Osteocyte (in vitro differentiated cells): ENCODE measurements at places on chromosomes 1 and 21.

- no peak for DNase-seq
These were observed 10.3 kb upstream of the FAM20B start for GRCh38 chr1:179015396-179015795.

GRCh38 chr1:178487070-178487615 is 9.6 kb downstream of the CLEC20A start:
- no peak for DNase-seq

GRCh38 chr1:11885916-11886315 is 27.2 kb upstream of the NPPB start:
- no peak for DNase-seq

GRCh38 chr1:101460739-101461138 is 223.9 kb downstream of the S1PR1 start:
- no peak for DNase-seq

DNA sequence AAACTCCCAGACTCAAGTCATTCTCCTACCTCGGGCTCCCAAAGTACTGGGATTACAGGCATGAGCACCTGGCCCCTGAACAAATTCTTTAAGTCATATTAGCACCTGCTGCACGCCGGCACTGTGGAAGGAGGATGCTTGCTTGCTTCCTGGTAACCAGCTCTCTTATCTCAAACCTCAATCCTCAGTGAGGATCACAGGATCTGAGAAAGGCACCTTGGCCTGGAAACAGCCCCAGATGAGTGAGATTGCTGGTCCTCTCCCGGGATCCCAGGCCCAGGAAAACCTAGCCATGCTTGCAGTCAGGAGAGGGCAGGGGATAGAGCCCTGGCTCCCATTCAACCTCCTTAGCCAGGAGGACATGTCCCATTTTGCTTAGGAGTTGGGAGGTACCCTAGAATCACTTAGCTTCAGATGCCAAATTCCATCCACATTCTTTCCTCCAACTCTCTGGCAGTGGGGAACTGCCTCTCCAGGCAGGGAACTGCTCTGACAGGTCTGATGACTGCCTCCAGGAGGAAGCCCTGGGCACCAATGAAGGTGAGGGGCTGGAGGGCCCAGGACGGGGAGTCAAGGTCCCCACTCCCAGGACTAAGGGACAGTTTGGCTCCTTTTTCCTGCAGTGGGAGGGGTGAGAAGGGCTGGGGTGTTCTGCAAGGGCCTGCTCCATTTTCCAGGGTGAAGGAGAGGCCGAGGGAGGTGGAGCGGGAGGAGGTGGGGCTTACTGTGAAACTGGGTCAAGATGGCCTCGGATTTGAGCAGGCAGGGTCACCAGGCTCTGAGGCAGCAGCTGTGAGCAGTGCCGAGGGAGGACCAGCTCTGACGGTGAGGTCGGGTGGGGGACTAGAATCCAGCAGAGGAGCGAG is 9.5 kb downstream of the GPR37L1 start:
- DNase-seq: no peak

- peak; percentile 83 for DNase-seq
These were observed 20.7 kb upstream of the PRSS38 start for GRCh38 chr1:227794817-227795192.

- no peak for DNase-seq
These were observed 10.6 kb downstream of the USP25 start for GRCh38 chr21:15740383-15740782.

DNA sequence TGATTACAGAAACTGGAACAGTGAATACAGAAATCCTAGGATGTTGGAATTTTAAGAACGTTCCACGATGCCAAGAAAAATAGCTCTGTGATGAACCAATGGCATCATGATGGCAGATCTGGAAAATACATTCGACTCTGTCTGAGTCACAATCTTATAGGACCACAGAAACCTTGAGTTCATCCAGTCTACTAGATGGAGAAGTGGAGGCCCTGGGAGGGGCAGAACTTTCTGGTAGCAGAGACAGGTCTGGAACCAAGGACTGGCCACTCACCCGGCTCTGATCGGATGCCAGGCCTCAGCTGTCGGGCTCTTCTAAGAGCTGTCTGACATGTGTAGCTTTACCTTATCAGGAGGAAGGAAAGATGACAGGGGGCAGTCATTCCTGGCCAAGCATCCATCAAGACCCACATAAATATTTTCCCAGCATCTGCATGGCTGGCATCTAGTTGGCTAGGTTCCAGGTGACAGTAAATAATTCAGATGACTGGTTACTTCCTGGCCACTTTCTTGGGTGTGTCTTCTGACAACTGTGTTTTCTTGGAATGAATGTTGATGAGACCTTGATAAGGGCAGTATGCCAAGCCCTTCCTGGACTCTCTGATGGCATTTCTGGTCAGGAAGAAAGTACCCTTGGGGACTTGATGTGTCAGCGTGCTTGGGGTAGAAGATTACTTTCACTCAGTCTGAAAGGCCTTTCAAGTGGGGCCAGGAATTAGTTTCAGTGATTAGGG is 72.6 kb upstream of the TRABD2B start:
- no peak for DNase-seq

GRCh38 chr1:216913976-216914375 is 190.7 kb upstream of the ESRRG start:
- DNase-seq: no peak

GRCh38 chr21:29342363-29342957 is 43.7 kb downstream of the BACH1 start:
- DNase-seq: no peak

GRCh38 chr1:185068341-185068740 is 23.0 kb downstream of the RNF2 start:
- DNase-seq: no peak

DNA sequence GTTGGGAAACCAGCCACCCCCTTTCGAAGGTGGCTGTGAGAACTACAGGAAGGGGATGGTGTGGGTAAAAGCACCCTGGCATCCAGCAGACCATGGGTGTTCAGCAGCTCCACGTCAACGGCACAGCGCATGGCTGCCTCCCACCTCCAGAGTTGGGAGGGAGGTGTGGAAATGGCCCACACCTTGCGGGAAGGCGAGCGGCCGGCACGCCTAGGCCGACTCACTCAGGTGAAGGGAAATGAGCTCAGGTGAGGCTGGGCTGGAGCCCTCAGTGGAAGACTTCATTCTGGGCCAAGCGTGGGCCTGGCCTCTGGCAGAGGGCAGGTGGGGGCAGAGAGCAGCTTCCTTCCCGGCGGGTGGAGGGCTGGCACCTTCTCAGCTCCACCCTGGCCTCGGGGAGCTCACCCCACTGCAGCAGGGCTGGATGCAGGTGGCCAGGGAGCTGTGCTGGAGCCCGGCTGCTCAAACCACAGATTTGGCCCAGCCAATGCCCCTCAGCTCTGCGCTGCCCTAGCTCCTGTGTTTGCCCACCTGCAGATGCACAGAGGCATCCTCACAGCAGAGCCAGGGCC is 24.8 kb upstream of the ALDH4A1 start:
- DNase-seq: no peak

DNA sequence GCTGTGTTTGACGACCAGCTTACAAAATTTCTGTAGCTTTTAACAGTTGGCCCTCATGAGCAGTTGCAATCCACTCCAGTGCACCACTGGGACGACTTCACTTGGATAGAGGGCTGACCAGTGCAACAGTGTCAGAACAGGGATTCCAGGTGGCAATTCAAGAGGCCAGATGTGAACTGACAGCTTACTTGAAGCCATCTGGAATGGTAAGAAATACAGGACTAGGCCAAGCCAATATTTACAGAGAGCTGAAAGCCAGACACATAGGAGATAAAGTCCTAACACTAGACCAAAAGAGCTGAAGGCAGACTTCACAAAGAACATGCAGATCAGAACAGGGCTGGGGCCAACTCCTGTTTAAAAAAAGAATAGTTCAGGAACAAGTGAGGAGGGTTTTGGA is 93.5 kb upstream of the NFIA start:
- no peak for DNase-seq

DNA sequence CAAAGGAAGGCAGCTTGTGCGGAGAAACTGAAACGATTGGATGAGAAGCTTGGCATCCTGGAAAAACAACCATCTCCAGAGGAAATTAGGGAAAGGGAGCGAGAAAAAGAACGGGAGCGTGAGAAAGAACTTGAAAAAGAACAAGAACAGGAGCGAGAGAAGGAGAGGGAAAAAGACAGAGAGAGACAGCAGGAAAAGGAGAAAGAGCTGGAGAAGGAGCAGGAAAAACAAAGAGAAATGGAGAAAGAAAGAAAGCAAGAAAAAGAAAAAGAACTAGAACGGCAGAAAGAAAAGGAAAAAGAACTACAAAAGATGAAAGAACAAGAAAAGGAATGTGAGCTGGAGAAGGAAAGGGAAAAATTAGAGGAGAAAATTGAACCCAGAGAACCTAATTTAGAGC is 47.2 kb downstream of the PRRC2C start:
- no peak for DNase-seq

GRCh38 chr1:42926879-42927242 is 31.8 kb downstream of the SLC2A1 start:
- DNase-seq: no peak

GRCh38 chr1:204997591-204998355 is 45.2 kb upstream of the CNTN2 start:
- no peak for DNase-seq

- no peak for DNase-seq
These were observed 94.1 kb downstream of the ERG start for GRCh38 chr21:38404177-38404576.

DNA sequence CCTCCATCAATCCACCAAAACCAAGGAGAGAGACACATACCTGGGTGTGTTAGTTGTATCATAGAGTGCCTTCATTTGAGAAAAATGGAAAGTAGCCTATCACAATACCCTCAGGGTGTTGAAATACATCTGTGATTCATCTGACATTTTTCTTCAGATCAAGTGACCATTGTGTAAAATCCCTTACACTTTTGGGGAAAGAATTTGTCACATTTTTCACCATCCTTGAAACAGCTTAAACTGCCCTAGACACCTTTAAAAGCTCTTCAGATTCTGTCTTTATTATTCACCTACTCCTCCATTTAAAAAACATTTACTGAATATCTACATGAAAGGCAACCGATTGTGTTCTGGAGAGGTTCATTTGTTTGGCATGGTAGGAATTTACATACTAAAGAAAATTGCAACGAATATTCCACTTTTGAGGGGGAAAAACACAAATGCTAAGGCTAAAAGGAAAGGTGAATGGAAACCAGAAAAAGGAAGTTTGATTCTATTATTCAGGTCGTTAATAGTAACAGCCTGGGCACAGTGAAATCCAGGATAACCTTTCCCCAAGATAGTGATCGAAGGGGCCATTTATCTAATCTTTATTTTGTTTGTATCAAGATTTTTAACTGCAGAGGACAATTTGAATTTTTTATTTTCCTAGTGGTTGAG is 70.4 kb upstream of the SAMSN1 start:
- DNase-seq: no peak

GRCh38 chr1:109239409-109240068 is 9.8 kb upstream of the CELSR2 start:
- DNase-seq: no peak

- no peak for DNase-seq
These were observed 113.4 kb downstream of the NGF start for GRCh38 chr1:115224636-115225035.

- no peak for DNase-seq
These were observed 2018.4 kb downstream of the NCAM2 start for GRCh38 chr21:23016617-23017016.

- peak; percentile 65 for DNase-seq
These were observed 3.1 kb upstream of the TINAGL1 start for GRCh38 chr1:31573261-31573660.

GRCh38 chr1:150076066-150076465 is 8.5 kb downstream of the VPS45 start:
- DNase-seq: no peak

DNA sequence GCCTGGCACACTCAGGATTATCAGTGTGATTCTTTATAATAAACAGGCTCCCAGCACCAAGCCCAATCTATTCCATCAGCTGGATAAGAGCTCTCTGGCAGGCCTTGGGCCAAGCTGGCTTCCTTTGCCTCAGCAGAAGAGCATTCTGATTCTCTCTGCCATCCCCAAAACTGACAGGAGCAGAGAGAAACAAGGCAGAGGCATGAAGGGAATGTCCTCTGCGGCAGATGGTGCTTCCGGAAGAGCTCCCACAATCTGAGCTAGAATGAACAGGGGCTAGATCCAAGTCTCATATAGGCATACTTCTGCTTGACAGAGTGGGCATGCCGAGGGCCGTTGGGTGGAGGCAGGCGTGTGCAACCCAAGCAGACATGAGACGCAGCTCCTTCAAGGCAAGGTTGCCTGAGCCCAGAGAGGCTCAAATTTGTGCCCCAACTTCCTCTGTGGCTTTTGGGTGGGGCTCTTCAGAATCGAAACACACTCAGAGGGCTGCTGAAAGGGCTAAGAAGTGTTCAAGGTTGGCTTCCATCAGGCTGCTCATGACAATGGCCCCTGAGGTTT is 4.0 kb downstream of the CAPN2 start:
- DNase-seq: no peak

- DNase-seq: no peak
These were observed 6.4 kb downstream of the SELENON start for GRCh38 chr1:25806418-25806817.

DNA sequence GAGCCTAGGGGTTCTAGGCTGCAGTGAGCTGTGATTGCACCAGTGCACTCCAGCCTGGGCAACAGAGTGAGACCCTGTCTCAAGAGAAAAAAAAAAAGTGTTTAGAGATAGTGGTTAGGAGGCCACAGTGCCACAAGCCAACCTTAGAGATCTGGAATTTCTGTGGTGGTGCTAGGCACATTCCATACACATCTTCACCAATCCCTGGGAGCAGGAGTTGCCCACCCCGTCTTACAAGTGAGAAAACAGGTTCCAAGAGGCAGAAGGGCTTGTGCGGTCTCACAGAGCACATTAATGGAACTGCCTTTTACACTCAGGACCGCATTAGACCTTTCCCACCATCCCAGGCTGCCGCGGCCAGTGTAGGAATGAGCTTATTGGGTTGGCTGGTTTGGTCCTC is 93.2 kb downstream of the EPHB2 start:
- no peak for DNase-seq

GRCh38 chr1:24724345-24725208 is 20.7 kb upstream of the CLIC4 start:
- peak; percentile 94 for DNase-seq

- peak; percentile 54 for DNase-seq
These were observed 470.2 kb downstream of the CAMTA1 start for GRCh38 chr1:7255303-7256058.

DNA sequence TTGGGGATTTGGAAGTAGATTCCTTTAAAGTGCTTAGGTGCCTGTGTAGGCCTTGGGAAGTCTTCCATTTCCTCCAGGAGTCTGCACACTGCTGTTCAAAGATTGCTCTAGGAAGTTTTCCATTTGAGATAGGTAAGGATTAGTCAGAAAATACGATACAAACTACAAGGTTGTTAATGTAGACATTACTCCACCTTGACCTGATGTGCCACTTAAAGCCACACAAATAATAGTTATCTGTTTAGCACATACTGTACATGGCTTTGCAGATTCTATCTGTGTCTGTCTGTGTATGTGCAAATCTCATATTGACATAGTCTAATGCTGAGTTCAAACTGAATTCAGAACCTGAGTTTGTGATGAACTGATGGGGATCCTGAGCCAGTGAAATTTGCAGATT is 118.4 kb downstream of the RHOU start:
- no peak for DNase-seq

- no peak for DNase-seq
These were observed 291.8 kb downstream of the DISC1 start for GRCh38 chr1:231918239-231919015.

- peak; percentile 59 for DNase-seq
These were observed 81.1 kb downstream of the PEX14 start for GRCh38 chr1:10555635-10556429.

- DNase-seq: no peak
These were observed 37.6 kb downstream of the NVL start for GRCh38 chr1:224292419-224292818.

GRCh38 chr21:35138665-35139381 is 89.7 kb upstream of the RUNX1 start:
- DNase-seq: no peak

GRCh38 chr21:17527240-17527639 is 14.4 kb downstream of the CXADR start:
- no peak for DNase-seq
